Stimulated activated CD8-positive, alpha-beta memory T cell treated with anti-CD3 and anti-CD28 coated beads, Interleukin-4, amount 100 ng/mL, for 1 hour (primary cell): ENCODE measurements at places on chromosomes 7 and 10.

DNA sequence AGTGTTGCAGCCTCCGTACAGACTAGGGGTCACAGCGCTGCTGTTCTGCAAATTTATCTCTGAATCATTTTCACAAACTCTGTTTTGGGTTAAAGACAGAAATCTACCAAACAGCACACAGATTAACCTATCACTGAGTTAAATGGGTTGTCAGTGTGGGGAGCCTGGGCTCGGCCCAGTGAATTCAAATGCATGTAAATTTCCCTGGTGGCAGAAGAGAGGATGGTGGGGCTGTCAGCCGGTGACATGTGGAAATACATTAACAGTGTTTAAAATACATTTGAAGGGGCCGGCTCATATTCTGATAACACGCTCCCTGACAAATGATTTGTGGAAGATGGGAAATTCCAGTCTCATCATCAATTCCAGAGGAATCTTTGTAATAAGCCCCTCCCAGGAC is 309.6 kb upstream of the MKI67 start:
- no peak for DNase-seq

DNA sequence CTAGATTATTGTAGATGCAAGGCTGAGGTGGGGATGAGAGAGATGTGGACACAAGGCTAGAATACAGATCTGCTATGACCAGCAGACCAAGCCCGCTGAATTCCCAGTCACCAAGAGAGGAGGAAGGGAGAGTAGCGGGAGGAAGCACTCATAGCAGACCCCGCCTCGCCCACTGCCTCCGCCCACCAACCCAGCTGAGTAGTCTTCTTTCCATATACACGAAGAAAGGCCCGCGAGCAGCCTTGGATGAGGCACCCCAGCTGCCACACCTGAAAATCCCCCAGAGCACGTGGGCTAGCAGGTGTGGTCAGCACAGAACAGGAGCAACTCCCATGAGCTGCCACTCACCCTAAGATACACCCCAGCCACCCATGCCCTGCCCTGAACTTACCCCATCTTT is 7.9 kb upstream of the H2BK1 start:
- DNase-seq: no peak

GRCh38 chr7:55254242-55254595 is 110.9 kb upstream of the LANCL2 start:
- no peak for DNase-seq

DNA sequence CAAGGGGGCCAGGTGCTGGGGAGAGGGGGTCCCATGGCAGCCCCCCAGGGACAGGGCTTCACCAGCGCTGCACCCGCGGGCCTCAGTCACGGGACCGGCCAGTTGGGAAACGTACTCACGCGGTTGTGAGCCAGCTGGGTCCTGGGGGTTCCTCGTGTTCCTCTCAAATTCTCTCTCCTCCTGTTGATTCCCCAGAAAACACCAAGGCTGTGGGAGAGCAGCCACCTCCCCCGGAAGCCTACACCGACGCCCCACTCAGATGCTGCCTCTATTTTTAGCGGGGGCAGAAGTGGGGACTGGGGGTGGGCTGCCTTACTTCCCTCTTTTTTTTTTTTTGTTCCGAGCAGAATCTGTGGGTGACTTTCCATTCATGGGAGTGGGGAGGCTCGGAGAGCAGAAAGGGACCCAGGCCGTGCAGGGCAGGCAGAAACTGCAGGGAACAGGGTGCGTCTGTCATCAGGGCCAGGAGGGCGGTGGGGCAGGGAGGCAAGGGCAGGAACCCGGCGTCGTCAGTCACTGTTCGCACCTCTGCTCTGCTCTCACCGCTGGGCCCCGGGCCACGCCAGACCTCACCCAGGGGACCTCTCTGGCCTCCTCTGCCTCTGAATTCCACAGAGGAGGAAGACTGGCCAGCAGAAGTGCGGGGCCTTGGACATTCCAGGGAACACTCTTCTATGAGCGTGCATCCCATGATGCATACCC is 63.1 kb downstream of the CARD11 start:
- DNase-seq: no peak

DNA sequence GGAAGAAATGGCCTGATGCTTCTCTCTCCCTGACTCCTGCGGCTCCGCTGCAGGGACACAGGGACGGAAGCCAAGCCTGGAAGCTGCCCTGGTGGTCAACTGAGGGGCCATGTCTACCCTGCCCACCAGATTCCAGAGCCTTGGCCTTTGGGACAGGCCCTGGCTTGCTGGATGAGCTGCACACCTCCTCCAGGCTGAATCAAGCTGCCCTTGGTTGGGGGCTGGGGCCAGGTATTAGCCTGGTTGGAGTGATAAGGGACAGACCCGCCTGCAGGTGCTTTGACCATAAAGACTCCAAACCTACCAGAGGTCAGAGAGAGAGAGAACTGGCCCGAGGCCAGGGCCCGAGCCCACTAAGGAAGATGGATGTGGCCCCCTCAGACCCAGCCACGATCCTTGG is 30.1 kb downstream of the CRHR2 start:
- no peak for DNase-seq

GRCh38 chr10:85548034-85548433 is 818.6 kb downstream of the GRID1 start:
- no peak for DNase-seq

- no peak for DNase-seq
Observed at GRCh38 chr7:86995052-86995725, 64.3 kb downstream of the ELAPOR2 start.

DNA sequence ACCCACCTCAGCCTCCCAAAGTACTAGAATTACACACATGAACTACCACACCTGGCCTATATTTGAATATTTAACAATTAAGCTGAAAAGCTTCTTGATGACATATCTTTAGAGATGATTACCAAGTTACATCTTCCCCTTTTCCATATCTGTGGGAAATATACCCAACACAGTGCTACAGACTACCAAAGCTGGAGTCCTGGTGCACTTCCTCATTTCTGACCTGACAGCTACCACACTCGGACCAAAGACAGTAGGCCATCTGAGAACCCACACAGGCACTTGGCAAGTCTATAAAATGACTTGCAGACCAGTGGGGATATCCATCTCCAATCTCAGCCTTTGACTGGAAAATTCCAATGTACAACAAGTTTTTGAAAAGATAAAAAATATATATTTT is 270.4 kb upstream of the KLF14 start:
- no peak for DNase-seq

GRCh38 chr7:101865031-101865430 is 47.6 kb downstream of the CUX1 start:
- no peak for DNase-seq

GRCh38 chr10:61399406-61399805 is 53.8 kb downstream of the TMEM26 start:
- DNase-seq: no peak

GRCh38 chr7:72298912-72299311 is 113.2 kb downstream of the CALN1 start:
- no peak for DNase-seq

DNA sequence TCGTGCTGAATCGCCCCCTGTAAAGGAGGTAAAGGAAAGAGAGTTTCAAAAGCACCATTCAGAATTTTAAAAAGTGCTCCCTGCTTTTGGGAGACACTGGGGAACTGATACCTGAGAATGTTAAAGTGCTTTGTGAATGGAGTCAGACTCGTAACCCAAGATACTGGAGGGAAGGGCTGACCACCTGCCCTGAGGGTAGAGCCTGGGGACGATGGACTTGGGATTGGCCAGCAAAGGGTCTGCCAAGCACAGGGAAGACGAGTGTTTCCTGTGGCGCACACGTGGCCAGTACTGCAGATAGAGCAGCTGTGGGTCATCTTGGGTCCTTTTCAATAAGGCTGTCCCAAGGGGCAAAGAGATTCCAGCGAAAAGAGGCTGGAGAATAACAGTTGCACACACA is 1284.1 kb upstream of the AUTS2 start:
- no peak for DNase-seq

DNA sequence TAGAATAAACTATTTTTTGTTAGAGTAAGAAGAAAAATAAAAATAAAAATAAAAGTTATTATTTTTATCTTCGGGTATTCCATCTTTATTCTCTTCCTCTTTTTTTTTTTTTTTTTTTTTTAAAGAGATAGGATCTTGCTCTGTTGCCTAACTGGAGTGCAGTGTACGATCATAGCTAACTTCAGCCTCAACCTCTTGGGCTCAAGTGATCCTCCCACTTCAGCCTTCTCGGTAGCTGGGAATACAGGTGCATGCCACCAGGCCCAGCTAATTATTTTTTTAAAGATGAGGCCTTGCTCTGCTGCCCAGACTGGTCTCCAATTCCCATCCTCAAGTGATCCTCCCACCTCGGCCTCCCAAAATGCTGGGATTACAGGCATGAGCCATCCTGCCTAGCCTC is 15.4 kb downstream of the STAM start:
- no peak for DNase-seq

DNA sequence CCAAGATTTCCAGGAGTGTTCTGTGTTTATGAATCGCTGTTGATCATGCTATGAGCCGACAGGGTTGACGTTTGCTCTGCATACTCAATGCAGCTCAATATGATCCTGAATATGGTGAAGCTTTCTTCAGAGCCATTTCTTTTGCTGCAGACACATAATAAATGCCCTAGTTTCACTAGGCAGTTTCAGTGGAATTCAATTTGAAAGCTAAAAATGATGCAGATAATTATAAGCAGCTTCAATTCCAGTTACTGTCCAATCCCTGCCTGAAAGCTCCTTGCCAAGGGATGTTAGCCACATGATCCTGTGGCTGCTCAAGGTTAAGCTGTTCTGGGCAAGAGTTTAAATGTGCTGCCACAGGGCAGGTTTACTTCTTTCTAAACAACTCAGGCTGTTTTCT is 805.6 kb downstream of the NRG3 start:
- DNase-seq: no peak

DNA sequence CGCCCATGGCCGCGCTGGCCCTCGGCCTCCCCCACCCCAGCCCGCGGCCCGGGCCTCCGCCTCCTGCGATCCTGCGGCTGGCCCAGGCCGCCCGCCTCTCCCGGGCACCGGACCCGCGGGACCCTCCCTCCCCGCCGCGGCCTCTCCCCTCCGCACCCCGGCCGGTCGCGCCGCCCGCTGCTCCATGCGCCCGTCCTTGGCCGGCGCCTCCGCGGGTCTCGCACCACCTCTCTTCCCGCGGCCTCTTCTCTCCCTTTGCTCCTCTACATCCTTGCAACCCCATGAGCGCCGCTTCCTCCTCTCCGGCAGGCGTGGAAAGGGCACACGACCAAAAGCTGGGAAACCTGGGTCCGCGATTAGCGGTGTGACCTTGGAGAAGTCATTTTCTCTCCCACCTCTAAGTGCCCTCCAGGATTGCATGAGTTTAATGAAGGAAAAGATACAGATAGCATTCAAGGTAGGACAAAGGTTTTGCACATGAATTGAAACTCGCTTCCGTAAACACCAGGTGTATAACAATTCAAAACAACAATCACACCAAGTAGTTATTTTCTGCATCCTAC is 448 bp upstream of the SRPK2 start:
- DNase-seq: no peak

GRCh38 chr7:159105066-159105780 is 39.4 kb downstream of the VIPR2 start:
- no peak for DNase-seq
